ENCODE measurements at places on chromosomes 2 and 18.

- no peak for DNase-seq
These were observed 155.5 kb downstream of the MTX2 start for GRCh38 chr2:176424746-176425145.

DNA sequence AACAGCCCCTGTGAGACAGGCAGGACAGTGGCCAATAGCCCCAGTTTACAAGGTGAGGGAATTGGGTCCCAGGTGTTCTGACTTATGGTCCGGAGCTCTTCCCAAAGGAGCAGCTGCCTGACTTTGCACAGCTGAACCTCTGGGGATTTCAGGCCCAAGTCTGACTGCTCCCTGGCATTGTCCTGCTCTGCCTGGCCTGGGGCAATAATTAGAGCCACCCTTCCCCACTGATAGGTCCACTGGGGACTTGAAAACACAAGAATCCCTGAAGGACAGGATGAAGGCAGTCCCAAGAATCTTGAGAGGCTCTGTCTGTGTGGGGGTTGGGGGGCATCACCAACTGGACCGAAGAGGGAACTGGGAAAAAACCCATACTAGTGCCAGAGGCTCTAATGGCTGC, 3.7 kb upstream of the FEV start:
- DNase-seq: no peak

GRCh38 chr2:86562485-86562921, 740 bp downstream of the CHMP3 start:
- no peak for DNase-seq

- DNase-seq: no peak
These were observed 55.0 kb upstream of the MCFD2 start for GRCh38 chr2:46970334-46971288.

GRCh38 chr2:66578054-66578686, 143.2 kb downstream of the MEIS1 start:
- DNase-seq: no peak

DNA sequence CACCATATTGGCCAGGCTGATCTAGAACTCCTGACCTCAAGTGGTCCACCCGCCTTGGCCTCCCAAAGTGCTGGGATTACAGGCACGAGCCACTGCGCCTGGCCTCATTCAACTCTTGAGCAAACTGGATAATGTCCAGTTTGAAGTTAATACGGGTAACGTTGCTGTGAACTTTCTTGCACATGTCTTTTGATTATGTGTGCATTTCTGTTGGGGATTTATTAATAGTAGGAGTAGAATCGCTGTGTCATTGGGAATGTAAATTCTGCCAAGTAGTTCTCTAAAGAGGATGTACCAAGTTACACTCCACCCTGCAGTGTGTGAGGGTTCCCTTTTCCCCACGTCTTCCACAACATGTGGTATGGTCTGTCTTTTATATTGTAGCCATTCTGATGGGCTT, 6.2 kb downstream of the IMPA2 start:
- DNase-seq: no peak

DNA sequence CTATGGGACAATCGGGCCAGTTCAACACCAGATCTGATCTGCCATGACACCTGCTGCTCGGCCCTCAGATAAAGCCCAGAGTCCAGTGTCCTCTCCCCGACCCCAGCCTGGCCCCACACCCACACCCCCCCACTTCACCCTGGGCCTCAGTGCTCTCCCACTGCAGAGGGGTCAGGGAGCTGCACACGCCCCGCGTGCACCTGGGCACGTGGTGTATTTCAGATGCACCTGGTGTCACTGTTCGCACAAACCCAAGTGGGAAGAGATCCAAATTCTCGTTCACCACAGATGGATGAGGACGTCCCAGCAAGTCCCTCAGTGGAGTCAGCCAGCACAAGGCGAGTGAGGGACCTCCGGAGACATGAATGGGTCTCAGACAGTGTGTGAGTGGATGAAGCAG, 161.3 kb downstream of the RTP5 start:
- DNase-seq: no peak

GRCh38 chr2:235232449-235233433, 261.1 kb upstream of the AGAP1 start:
- DNase-seq: no peak

DNA sequence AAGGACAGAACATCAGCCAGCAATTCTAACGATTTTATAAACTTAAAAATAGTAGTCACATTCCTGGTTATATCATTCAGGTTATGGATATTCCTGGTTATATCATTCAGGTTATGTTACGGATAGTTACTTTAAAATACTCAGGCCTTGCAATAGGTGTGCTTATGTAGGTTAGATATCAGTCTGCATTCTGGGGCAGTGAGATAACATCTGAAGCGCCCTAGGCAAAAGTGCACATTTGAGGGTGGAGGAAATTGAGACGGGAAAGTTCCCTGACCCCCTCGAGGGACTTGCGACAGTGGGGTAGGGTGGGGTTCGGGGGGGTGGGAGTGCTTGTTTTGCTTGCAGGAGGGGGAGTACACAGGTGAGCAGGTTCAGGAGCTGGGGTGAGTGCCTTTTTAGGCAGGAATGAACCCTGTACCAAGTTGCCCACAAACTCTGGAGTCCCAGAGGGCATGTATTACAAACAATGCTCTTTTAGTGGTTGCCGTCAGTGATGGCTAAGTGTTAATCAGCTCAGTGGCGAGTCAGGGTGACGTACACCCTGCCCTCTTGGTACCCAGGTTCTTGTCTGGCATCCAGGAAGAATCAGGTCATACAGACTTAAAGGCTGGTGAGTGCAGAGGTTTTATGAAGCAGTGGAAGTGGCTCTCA, 31.8 kb downstream of the CREG2 start:
- no peak for DNase-seq

- no peak for DNase-seq
These were observed 127.8 kb downstream of the CERS6 start for GRCh38 chr2:168583710-168584521.

GRCh38 chr2:48531141-48531648, 1.2 kb downstream of the STON1 start:
- DNase-seq: peak; percentile 58

DNA sequence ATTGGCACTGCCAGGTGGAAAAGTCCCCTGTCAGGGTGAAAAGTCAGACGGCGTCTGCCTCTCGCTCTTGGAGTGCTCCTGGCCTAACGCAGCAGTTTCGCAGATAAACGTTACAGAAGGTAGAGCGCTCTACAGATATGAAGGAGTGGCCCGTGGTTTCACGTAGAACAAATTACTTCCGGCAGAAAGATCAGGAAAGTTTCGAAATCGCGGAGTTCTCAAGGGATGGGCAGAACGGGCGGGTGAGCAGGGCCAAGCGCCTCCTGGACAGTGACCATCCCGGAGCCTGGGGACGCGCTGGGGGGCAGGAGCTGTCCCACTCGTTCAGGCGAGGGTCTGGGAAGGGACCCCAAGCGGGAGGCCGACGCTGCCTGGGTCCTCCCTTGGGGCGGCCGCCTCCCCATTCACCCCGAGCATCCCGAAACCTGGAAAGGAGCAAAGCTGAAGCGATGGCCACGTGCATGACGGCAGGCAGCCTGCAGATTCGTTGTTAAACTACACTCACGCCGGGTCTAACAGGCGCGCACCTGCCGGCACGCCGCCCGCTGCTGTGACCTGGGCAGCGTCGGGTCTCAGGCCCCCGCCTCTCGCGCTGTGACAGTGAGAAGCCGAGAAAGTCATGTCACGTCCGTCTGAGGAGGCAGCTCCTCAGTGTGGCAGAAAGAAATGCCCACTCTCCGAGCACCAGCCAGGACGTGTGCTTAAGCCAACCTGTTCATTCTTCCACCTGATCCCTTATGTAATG, 122.9 kb upstream of the SALL3 start:
- no peak for DNase-seq

DNA sequence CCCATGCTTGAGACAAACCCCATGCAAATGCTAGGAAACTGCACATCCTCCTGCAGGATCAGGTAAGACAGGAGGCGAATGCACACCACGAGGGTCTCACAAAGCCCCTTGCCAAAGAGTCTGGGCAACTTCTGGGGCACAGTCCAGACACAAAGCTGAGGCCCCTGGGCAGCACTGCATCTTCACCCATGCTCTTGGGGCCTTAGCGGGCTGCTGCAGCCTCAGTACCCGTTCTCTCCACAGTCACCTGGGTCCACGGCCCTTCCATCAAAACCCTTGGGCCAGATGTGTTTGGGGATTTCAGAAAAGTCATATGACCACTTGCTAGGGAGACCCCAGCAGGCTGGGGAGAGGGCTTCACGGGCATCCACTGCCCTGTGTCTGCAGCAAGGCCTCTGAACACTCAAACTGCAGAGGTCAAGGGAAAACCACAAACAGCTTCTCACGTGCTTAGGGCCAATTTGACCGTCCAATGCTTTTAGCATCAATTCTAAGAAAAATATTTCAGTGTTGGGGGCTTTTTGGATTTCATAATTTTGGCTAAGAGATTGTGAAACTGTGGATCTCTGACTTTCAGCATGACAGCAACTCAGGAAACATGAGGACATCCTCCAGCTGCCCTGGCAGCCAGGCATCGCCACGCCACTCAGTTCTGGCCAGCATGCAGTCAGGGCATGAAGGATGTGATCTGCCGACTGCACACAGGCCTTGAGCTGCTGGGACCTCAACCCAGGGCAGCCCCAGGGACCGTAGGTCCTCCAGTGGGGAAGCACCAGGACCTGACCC, 20.0 kb downstream of the PASK start:
- no peak for DNase-seq

- DNase-seq: no peak
These were observed 241.1 kb upstream of the VWC2L start for GRCh38 chr2:214169736-214170135.

DNA sequence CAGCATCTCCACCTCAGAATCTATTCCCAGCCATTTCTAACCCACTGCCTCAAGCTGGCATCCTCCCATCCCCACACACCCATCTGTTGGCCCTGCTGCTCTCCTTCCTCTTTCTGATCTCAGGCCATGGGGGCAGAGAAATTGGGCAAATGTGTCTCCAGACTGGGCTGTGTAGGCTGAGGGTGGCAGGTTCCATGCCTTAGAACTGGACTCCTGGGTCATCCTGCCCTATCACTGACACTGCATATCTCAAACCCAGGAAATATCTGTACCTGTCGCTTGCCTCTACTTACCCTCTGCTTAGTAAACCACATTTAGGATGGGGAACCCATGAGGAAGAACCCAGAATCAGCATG, 1.8 kb downstream of the WNT10A start:
- no peak for DNase-seq

DNA sequence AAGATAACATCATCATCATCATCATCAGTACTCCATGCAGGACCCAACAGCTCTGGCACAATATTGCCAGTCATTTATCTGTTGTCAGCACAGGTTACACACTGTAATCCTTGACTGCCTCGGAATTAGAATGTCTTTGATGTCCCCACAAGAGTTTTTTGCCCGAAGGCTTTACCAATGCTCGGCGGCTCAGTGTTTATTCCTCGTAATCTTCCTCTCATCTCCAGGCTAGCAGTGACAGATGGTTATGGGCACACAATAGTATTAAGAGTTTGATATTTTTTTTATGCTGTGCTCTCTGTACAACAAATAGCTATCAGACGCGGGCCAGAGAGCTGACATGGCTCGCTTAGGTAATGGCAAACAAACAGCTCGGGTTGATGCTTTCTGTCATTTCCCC, 515.2 kb downstream of the ZEB2 start:
- DNase-seq: no peak

GRCh38 chr18:28903306-28903705, 726.4 kb upstream of the CDH2 start:
- no peak for DNase-seq

GRCh38 chr2:43576981-43577892, 18.6 kb downstream of the THADA start:
- DNase-seq: peak; percentile 2

GRCh38 chr2:65263262-65263661, 35.6 kb downstream of the ACTR2 start:
- no peak for DNase-seq

DNA sequence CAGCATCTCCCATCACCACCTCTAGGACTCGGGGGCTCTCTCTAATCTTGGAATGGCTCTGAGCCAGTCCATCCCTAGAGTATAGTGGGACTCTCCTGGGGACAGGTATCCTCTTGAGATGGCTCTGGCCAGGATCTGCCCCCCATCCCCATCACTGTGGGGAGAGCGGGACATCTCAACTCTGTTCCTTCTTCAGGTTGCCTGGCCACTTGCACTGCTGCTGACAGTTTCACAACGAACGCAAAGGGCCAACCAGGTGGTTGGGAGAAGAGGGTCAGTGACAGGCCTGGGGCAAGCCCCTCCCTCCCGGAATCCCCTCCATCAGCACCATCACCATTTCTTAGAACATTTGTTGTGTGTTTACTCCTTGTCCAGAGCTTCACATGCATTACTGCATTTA, 62.6 kb downstream of the CIB4 start:
- no peak for DNase-seq

- DNase-seq: no peak
These were observed 293.2 kb downstream of the PLCL1 start for GRCh38 chr2:198097630-198098029.

DNA sequence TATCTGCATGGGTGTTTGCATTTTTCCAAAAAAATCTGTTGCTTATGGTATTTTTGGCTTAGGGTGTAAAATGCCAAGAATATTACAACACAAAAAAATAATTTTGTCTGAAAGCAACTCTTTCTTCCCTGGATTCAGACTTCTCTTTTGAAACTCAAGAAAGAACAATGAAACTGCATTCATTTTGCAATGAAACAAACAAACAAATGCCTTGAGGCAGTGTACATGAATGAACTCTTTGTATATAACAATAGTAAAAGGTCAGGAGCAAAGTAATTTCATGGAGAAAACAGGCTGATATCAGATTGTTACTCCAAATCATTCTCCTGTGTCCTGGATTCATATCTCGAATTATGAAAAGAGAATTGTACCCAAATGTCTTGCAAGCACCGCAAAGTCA, 301.6 kb upstream of the CDH20 start:
- no peak for DNase-seq
